ENCODE measurements at places on chromosomes 7 and 10.

GRCh38 chr10:18195060-18195799, 55.0 kb downstream of the CACNB2 start:
- no peak for DNase-seq

GRCh38 chr10:130409931-130410330, 273.7 kb downstream of the GLRX3 start:
- no peak for DNase-seq

GRCh38 chr7:158315326-158315725, 272.3 kb downstream of the PTPRN2 start:
- DNase-seq, result no peak

GRCh38 chr7:117237646-117238045, 85.2 kb downstream of the WNT2 start:
- DNase-seq, result no peak

GRCh38 chr10:15879058-15879457, 18.8 kb upstream of the MINDY3 start:
- DNase-seq, result peak; percentile 44

DNA sequence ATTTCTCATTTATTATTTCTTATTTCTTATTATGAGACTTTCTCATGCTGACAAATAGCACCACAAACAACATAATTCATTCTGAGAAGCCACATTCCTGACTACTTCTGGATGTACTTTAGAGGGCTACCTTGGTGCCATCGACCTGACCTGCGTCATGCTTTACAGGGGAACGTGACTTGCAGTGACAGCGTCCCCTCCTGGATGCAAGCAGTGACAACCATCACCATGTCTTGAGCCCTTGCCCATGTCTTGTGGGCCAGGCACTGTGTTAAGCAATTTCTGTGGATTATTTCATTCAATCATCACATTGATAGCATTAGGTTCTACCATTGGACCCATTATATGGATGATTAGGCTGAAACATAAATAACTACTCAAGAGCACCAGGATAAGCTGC, 137.0 kb downstream of the ANK3 start:
- DNase-seq, result no peak
